ENCODE measurements at places on chromosomes 6 and 20. TPM values are rescaled to one million over a fixed set of nuclear protein-coding genes. Genes with fewer than 3 reads are reported as not detected.
A peak's percentile ranks its signal among the peaks of the same experiment; 100 is the strongest.

The THBS2 gene
- total RNA-seq: 4.0 TPM

The PHF3 gene
- 56.8 TPM for total RNA-seq

The C6orf118 gene
- not detected for total RNA-seq

The PHACTR1 gene
- total RNA-seq: 17.4 TPM

The FUT9 gene
- total RNA-seq: 98.0 TPM

The FAM162B gene
- not detected for total RNA-seq

The F13A1 gene
- 27.5 TPM for total RNA-seq

The BHLHE23 gene
- total RNA-seq: 0.55 TPM

The TREML1 gene
- total RNA-seq: not detected

The KCNK5 gene
- total RNA-seq: 30.7 TPM

The CDH26 gene
- 116 TPM for total RNA-seq

The RSPH9 gene
- total RNA-seq: not detected

The SLC44A4 gene
- total RNA-seq: 190 TPM

The RGS17 gene
- total RNA-seq: 2.3 TPM

The NNAT gene
- 17.5 TPM for total RNA-seq

DNA sequence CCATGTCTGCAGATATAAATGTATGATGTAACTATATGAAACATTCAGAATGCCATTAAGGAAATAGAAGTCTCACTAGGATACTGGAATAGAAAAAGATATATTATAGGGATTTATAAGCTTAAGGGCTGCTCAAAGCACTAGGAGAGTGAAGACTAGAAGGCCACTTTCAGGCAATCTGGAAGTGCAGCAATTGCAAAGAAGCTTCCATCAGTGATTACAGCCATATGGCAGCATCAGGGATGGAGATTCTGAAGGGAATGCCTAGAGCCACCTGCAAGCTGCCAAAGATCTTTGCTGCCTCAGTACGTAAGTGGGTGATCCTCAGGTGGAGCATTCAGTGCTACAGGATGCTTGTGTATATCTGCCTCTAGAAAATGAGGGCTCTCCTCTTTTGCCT, 796.2 kb upstream of the EPHA7 start:
- no peak for DNase-seq

DNA sequence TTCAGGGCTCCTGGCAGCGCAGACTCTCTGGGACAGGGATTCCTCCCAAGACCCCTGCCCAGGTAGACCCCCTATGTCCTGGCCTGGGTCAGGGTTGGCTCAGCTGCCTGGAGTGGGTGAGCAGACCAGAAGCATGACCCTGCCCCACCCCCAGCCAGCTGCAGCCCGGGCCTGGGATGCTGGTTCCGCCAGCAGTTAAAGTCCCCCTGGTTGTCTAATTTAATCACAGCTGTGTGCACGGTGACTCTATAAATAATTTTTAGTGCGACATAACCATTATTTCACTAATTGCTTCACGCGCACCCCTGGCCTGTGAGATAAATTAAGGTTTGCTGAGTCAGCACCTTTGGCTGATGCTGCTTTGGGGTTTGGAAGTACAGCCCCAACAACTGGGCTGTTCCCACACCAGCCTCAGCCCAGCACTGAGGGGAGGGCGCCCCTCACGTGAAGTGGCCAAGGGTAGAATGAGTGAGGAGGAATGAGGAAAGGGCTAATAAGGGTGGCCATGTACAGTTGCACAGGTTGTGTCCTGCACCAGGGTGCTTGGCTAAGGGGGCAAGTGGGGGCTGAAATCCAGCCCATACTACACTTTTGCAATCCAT, 26.1 kb upstream of the CDH22 start:
- no peak for DNase-seq

- DNase-seq: no peak
These were observed 101.5 kb upstream of the MARCKS start for GRCh38 chr6:113755449-113756289.

GRCh38 chr20:15599961-15600360, 973.3 kb downstream of the KIF16B start:
- DNase-seq: no peak

DNA sequence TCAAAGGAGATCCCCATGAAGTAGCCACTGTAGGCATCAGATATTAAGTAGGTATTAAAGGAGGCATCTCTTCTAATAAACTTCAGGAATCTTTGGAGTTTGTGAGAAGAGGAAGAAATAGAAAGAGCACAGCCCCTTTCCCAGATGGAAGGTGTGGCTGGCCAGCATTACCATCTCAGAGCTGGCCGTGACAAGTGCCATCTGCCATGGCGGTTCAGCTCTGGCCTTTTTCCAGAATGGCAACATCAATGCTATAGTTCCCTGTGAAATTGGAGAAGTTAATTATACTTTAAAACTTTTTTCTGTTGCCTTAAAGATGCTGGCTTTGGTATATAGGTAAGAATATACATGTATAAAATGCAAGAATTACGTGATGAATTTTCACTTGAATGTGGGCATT, 51.9 kb upstream of the MCUR1 start:
- DNase-seq: no peak

DNA sequence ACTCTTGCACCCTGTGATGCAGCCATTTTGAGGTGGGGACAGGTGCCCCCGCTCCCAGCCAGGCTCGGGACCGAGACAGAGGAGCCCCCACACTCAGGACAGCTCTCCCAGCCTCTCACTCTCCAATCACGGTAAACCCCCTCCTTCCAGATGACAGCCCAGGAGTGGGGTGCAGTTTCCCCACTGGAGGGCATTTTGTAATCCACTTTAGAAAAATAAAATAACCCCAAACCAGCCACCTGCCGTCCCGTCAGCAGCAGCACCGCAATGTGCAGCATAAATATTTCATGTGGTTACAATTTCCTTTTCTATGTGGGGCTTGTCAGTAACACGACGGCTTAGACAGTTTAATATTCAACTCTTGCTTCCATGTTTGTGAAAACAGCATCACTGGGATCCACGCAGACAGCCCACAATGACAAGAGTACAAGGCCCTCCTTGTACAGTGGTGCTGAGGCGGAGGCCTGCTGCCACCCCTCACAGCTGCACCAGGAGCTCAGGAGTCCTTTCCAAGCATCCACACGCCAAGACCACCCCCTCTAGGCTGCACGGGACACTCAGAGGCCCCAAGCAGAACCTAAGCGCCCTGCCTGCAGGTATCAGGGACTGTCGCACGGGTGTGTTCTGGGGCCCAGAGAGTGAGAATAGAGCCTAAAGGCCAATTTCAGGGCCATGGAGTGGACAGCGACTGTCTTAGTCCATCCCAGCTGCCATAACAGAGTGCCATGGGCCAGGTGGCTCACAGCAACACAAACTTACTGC, 116.7 kb downstream of the JPH2 start:
- DNase-seq: no peak

DNA sequence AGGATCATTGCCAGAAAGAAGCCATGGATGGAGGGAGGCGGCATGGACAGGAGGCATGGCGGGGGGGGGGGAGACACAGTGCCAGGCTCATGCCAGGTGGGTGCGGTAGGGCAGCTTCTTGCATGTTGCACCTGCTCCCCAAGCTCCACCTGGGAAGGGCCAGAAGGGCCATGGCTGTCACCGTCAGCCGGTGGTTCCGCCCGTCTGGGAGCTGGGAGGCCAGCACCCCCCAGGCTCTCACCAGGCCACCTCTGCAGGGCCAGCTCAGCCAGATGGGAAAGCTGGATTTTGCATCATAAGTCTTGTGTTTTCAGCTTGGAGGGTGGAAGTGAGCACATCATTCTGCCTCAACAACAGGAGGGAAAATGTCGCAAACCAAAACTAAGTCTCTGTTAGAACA, 404.7 kb downstream of the TAF4 start:
- DNase-seq: no peak

DNA sequence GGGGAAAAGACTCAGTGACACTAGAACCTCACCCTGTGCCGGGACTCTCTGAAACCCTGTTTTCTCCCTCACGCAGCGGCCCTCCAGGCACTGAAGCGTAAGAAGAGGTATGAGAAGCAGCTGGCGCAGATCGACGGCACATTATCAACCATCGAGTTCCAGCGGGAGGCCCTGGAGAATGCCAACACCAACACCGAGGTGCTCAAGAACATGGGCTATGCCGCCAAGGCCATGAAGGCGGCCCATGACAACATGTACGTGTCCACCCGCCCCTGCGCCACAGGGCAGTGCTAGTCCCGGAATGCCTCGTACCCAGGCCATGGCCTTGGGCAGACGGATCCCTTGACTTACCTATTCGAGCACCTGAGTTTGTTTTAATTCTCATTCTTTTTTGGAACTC, 37.2 kb downstream of the CHMP4B start:
- DNase-seq: no peak

GRCh38 chr6:102356170-102356569, 962.7 kb downstream of the GRIK2 start:
- no peak for DNase-seq

DNA sequence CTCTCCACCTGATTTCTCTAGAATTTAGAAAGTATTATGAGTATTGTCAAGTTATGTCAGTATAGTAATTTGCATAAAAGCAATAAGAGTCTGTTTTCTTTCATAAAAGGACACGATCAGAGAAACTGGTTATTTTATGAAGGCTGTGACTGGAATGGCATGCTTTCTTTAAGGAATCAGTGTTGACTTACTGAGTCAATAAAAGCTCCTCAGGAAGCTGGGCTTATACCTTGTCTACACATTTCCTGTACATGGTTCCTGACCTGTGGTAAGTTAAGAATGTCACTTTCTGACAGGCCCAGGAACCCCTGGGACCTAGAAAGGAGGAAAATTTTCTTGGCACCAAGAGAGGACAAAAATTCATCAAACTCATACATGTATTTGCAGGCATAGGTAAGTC, 1224.0 kb upstream of the ADGRB3 start:
- no peak for DNase-seq

- DNase-seq: no peak
These were observed 134.3 kb downstream of the RTN4IP1 start for GRCh38 chr6:106495014-106495413.

- peak; percentile 80 for DNase-seq
These were observed 231.0 kb upstream of the GMDS start for GRCh38 chr6:2476376-2476775.

- peak; percentile 55 for DNase-seq
These were observed 315.4 kb upstream of the JARID2 start for GRCh38 chr6:14930366-14930989.

DNA sequence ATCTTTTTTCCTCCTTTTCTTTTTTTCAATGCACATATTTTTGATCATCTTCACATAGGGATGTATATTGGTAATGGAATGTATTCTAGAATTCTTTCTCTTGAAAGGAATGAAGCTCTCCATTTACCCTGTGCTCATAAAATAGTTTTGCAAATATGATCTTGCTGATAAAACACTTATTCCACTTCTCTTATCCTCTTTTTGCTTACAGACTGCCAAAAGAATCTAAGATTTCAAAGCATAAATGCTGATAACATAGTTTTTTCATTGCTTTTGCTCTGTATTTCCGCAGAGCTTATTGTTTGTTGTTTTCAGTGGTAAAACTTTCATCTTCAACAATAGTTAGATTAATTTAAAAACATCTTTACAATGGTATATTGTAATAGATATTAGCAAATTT, 350.5 kb downstream of the PAX1 start:
- no peak for DNase-seq

DNA sequence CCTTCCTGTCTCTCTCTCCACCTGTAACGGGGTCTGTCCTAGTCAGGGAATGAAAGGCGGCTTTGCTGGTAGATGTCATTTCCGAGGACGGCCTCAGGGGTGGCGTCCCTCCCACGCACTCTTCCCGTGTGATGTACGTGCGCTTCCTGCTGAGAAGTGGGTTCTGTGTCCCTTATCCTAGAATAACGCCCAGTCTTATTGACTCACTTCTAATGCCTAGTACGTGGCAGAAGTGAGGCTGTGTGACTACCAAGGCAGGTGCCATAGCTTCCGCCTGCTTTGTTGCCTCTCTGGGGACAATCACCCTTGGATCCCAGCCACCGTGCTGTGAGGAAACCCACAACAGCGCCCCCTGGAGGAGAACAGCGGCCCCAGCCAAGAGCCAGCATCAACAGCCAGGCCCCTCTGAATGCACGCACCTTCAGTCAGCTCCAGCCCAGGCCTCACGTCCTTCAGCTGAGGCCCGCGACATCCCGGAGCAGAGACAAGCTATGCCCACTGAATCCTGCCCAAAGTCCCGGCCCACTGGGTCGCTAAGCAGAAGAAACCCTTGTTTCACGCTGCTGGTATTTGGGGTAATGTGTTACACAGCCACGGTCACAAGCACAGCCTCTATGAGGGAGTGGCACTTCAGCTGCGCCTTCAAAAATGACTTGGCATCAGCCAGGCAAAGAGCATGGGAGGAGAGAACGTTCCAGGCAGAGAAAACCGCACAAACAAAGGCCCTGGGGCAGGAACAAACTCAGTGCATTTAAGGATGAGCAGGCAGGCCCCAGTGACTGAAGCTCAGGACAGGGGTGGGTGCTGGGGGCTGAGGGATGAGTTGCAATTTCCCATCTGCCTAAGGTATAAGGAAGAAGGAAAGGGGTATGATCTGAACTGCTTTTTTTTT, 224.2 kb downstream of the NFATC2 start:
- DNase-seq: peak; percentile 75

DNA sequence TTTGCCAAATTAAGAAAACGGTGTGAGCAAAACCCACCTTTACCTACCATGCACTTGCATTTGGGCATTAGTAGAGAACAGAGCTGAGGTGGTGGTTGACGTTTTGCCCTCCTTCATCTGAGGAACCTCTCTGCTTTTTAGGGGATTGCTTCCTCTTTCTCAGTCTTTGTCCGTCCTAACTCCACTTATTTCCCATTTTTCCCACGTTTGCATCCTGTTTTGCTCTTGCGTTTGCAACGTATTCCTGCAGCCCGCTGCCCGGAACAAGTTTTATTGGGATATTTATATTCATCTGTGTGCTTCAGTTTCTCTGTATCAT, 374 bp upstream of the SERINC1 start:
- no peak for DNase-seq

- DNase-seq: no peak
These were observed 38.8 kb downstream of the PLN start for GRCh38 chr6:118586746-118587485.

DNA sequence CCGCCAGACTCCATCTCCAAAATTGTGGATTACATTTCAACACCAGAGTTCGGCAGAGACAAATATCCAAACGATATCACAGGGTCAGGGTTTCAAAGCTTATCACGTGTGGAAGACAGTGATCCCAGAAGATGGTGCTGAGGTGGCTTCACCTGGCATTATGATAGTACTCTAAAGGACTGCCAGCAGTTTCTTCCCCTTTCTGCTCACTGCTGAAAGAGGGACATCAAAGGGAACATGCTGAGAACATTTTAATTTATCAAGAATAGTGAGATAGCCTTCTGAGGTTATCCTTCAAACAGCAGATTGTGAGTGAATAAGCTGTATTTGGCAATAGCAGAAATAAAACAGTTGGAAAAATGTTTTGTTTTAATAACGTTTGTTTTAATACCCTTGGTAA, 79.7 kb downstream of the FIG4 start:
- no peak for DNase-seq

GRCh38 chr20:50711113-50711825, 19.9 kb upstream of the RIPOR3 start:
- no peak for DNase-seq
